Keratinocyte (primary cell): ENCODE measurements at places on chromosomes 4 and X.
A peak's percentile ranks its signal among the peaks of the same experiment; 100 is the strongest.

- no peak for DNase-seq
- H3K27ac ChIP-seq: no peak overlapping the region
- H3K27me3 ChIP-seq: no peaks in the 10 kb centered on the region
- H3K4me3 ChIP-seq: no peak overlapping the region
- H3K36me3 ChIP-seq: no peaks in the 10 kb centered on the region
Measured at GRCh38 chrX:79153348-79153747, 8.9 kb downstream of the GPR174 start.

DNA sequence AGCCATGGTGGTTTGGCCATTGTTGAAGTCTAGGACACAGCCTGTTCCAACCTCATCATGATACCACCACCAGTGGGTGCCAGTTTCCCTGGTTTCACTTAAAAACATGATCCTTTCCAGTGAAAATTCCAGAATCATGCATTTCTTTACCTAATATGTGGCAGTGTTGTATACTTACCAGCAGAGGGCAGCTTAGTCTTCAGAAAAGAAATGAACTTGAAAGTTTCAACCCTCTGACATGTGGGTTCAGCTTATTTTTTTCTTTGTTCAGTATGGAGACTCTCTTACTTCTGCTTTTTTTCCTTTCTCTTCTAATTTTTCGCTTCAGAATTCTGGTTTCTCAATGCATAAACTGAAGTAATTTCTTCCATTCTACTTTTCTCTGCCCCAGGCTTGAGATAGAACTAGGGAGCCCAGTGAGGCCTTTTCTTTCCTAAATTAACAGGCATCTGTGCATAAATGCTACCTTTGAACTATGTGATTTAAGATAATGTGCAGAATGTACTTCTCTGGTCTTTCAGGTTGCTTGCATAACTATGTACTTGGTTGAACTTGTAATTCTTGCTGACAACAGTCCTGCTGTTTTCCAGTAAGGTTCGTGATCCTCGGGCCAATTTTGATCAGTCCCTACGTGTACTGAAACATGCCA lies 10.7 kb downstream of the LIAS start:
- H3K27me3 ChIP-seq: no peaks in the 10 kb centered on the region
- no peak overlapping the region for H3K27ac ChIP-seq
- no peaks in the 10 kb centered on the region for H3K4me1 ChIP-seq
- no peak for DNase-seq
- peaks cover 27% of the 10 kb centered on the region for H3K36me3 ChIP-seq

DNA sequence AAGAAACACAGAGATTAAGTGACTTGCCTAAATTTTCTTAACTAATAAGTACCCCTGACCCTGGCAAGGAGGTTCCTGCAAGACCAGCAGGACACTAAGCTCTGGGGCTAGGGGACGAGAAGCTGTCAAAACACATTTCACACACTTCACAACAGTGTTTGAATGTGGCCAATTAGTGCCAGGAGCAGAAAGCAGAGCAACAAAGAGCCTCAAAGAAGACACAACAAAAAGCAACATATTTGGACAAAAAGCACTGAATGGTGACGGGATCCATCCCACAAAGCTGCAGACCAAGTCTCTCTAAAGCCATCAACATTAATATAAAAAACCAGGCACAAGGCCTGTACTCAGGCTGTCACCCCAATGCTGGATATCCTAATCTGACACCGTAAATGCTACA lies 361.9 kb upstream of the RASGEF1B start:
- no peaks in the 10 kb centered on the region for H3K4me1 ChIP-seq
- no peak for DNase-seq
- H3K27ac ChIP-seq: no peak overlapping the region
- H3K36me3 ChIP-seq: no peaks in the 10 kb centered on the region
- no peaks in the 10 kb centered on the region for H3K27me3 ChIP-seq
- H3K4me3 ChIP-seq: no peak overlapping the region

DNA sequence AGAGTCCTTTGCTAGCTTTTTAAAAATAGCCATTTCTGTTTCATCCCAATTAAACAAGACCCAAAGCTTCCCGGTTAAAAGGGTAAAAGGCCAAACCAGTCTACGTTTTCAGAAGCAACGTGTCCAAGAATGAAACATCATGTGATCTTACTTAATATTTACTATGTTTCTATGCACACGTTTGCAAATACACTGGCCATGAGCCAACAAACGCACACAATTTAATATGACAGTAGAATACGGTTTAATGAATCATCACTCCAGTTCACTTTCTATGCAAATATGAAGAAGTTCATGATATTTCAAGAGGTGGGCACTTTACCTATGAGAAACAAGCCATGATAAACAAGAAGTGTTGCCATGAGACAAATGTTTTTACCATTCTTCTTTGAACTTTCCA lies 4.3 kb downstream of the NR0B1 start:
- H3K27me3 ChIP-seq: peaks cover 19% of the 10 kb centered on the region
- no peaks in the 10 kb centered on the region for H3K36me3 ChIP-seq
- no peak overlapping the region for H3K4me3 ChIP-seq
- no peak overlapping the region for H3K27ac ChIP-seq
- peaks cover 9% of the 10 kb centered on the region for H3K4me1 ChIP-seq

GRCh38 chr4:151785484-151786157 lies 24.8 kb upstream of the GATB start:
- no peaks in the 10 kb centered on the region for H3K27me3 ChIP-seq
- H3K4me1 ChIP-seq: no peaks in the 10 kb centered on the region
- no peak for DNase-seq

DNA sequence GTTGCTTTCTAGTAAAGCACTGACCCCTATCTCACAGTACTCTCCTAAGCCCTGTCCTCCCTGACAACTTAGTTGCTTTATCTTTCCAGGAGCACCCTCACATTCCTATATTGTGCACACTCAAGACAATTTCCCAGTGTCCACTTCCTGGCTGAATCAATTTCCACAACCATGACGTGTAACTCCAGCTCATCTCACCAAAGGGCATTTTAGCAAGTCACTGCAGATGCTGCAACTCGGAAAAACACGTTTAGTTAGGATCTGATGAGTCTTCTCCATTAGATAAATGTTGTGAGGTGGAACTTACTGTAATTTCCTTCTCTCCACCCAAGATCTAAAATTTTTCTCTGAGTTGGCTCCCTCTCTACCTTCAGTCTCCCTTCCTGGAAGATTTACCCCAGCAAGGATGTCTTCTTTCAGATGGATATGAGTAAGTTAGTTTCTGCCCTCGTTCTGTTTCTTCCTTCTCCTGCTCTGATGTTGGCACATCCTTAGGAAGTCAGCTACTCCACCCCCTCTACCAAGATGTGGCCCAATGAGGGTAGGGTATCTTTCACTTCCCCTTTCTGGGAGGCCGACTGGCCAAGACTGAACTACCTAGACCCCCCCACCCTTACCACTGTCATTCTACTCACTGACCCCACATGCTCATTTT lies 28.8 kb upstream of the IL13RA1 start:
- H3K4me3 ChIP-seq: no peak overlapping the region
- no peaks in the 10 kb centered on the region for H3K36me3 ChIP-seq
- peaks cover 15% of the 10 kb centered on the region for H3K4me1 ChIP-seq
- H3K27ac ChIP-seq: peak overlapping the region; percentile 68
- peak; percentile 5 for DNase-seq
- no peaks in the 10 kb centered on the region for H3K27me3 ChIP-seq

- no peaks in the 10 kb centered on the region for H3K27me3 ChIP-seq
- no peak overlapping the region for H3K4me3 ChIP-seq
- no peak overlapping the region for H3K27ac ChIP-seq
Measured at GRCh38 chr4:105122350-105122749, 24.3 kb upstream of the TET2 start.

DNA sequence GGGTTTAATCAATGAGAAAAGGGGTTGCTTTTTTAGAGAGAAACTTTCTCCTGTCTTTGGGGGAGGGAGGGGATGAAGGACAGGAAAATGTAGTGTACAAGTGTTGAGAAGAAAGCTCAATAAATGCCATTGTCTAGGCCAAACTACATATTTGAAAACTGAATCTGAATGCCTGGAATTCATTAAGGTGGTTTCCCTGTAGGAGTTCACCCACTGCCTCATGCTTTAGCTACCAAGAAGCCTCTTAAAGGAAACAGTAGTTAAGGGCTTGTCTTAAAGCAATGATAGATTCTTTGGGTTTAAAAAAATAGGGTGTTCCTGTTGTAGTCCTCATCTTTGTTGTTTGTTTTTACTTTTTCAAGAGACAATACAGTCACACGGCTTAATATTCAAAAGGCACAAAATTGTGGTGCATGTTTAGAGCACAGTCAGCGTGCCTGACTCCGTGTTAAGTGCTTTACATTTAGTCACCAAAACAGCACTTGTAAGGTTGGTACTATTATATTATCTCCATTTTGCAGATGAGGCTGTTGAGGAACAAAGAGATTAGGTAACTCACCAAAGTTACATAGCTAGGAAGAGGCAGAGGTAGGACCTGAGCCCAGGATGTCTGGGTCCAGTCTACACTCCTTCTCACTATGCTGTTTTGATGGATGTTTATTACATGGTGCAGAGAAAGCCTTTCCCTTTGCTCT lies 46.0 kb downstream of the FNIP2 start:
- H3K27me3 ChIP-seq: no peaks in the 10 kb centered on the region
- peaks cover 27% of the 10 kb centered on the region for H3K4me1 ChIP-seq
- H3K4me3 ChIP-seq: no peak overlapping the region
- H3K27ac ChIP-seq: no peak overlapping the region
- no peak for DNase-seq
- H3K36me3 ChIP-seq: no peaks in the 10 kb centered on the region

- H3K4me1 ChIP-seq: no peaks in the 10 kb centered on the region
- H3K27me3 ChIP-seq: no peaks in the 10 kb centered on the region
- DNase-seq: no peak
Measured at GRCh38 chr4:29619168-29619567, 1101.0 kb upstream of the PCDH7 start.

DNA sequence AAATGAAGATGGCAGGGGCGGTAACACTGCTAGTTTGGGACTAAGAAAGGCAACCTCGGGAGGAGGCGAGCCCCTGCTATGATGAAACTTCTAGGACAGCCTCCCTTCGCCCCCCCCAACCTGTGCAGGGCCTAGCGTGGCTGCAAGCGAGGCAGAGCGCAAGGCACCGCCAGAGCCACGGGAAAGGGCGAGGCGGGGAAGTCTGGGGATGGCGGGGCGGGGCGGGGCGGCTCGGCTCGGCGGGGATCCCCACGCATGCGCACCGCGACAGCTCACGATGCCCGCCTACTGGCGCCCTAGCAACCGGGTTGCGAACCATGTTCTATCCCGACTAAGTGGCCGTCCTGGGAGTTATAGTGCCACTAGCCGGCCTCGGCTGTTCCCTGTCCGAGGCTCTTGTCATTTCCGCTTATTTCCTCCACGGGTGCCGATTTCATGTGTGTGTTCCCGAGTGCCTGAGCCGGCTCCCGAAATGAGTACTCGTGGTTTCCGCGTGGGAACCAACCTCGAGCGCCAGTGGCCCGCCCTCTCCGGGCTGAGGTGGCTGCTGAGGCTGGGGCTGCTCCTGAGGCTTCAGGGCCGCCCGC lies 28.7 kb upstream of the RBMX start:
- peak overlapping the region; percentile 48 for H3K4me3 ChIP-seq
- DNase-seq: no peak

GRCh38 chr4:25856756-25857155 lies 6.0 kb downstream of the SEL1L3 start:
- no peaks in the 10 kb centered on the region for H3K27me3 ChIP-seq
- no peak overlapping the region for H3K27ac ChIP-seq
- no peak overlapping the region for H3K4me3 ChIP-seq
- H3K4me1 ChIP-seq: peaks cover 29% of the 10 kb centered on the region
- H3K36me3 ChIP-seq: no peaks in the 10 kb centered on the region

DNA sequence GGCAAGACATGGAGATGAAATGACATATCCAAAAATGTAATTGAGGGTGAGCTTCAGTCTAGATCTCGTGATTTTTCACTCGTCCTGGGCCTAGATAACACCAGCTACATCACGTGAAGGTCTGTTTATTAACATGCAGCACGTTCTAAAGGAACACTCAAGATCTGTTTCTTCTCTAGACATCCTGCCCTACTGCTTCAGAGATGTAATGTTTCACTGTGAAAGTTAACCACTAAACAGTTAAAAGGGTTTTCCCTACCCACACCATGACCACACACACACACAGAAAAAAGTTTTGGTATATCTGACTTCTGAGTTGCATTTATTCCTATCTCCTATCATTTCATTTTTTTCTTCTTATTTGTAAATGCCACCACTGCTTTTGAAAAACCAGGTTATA lies 52.3 kb upstream of the SMIM31 start:
- H3K4me3 ChIP-seq: no peak overlapping the region
- no peaks in the 10 kb centered on the region for H3K4me1 ChIP-seq
- no peaks in the 10 kb centered on the region for H3K27me3 ChIP-seq
- H3K36me3 ChIP-seq: no peaks in the 10 kb centered on the region
- no peak overlapping the region for H3K27ac ChIP-seq

GRCh38 chrX:72526534-72527508 lies 45.8 kb downstream of the HDAC8 start:
- peaks cover 9% of the 10 kb centered on the region for H3K27me3 ChIP-seq
- H3K4me3 ChIP-seq: no peak overlapping the region
- peaks cover 5% of the 10 kb centered on the region for H3K4me1 ChIP-seq

DNA sequence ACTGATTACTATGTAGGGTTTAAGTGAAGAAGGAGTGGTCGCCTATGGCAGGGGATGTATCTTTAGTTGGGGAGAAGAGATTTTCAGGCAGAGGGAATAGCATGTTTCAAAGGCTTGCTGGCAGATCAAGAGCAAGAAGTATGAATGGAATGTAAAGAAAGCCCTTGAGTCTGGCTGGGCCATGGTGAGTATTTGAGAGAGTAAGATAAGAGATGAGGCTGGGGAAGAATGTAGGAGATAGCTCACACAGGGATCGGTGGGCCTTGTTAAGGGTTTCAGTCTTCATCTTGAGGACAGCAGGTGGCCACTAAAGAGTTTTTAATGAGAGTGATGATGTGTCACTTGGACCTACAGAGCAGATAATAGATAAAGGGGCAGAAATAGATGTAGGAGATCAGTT lies 319.1 kb upstream of the RPS6KA3 start:
- H3K27me3 ChIP-seq: no peaks in the 10 kb centered on the region
- no peaks in the 10 kb centered on the region for H3K36me3 ChIP-seq
- H3K27ac ChIP-seq: no peak overlapping the region
- H3K4me3 ChIP-seq: no peak overlapping the region
